Naive thymus-derived CD4-positive, alpha-beta T cell (primary cell): ENCODE measurements at places on chromosomes 7 and 10.

DNA sequence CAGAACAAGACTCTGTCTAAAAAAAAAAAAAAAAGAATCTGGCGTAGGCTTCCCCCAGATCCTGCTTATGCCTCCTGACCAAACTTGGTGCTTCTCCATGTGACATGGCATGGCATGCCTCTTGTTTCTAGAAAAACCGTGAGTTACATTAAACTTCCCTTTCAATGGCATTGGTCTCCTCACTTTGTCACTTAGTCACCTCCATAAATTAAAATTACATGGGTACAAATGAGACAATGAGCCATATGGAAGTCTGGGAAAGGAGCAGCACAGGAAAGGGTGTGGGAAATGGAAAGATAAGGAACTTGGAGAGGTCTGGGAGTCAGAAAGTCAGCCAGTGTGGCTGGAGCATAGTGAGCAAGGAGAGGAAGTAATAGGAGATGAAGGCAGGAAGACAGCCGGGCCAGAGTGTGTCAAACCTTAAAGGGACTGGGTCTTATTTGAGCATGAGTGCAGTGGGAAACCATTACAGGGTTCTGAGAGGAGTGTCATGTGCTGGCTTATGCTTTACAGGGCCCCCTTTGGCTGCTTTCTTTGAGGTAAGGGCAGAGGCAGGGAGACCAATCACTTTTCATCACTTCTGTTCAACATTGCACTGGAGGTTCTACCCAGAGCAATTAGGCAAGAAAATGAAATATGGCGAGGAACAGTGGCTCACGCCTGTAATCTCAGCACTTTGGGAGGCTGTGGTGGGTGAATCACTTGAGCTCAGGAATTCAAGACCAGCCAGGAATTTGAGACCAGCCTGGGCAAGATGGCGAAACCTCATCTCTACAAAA is 21.3 kb upstream of the ZMIZ2 start:
- DNase-seq, result no peak

- DNase-seq, result no peak
Measured at GRCh38 chr10:86698207-86698940, 30.1 kb downstream of the LDB3 start.

- no peak for DNase-seq
Measured at GRCh38 chr7:20241194-20241910, 24.2 kb upstream of the MACC1 start.

DNA sequence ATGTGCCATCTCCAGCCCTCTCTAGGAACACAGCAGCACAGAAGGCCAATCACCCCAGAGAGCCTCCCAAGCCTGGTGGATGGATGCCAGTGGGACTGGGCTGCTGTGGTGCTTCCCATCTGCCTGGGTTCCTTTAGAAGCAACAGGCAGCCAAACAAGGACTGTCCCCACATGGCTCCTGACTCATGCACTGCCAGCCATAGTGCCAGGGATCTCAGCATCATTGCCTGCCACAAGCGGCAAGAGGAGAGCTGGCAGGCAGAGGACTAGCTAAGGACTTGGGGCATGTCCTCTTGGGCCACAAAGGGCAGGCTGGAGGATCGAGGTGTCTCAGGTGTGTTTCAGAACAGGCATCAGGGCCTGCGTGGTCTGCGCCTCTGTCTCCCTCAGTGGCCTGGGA is 23.4 kb upstream of the FIGNL1 start:
- DNase-seq, result no peak

- no peak for DNase-seq
Measured at GRCh38 chr10:78277314-78278057, 243.8 kb downstream of the RPS24 start.

- no peak for DNase-seq
Measured at GRCh38 chr7:157545681-157546060, 208.9 kb downstream of the DNAJB6 start.

GRCh38 chr7:32020551-32021159 is 49.6 kb downstream of the PDE1C start:
- no peak for DNase-seq

DNA sequence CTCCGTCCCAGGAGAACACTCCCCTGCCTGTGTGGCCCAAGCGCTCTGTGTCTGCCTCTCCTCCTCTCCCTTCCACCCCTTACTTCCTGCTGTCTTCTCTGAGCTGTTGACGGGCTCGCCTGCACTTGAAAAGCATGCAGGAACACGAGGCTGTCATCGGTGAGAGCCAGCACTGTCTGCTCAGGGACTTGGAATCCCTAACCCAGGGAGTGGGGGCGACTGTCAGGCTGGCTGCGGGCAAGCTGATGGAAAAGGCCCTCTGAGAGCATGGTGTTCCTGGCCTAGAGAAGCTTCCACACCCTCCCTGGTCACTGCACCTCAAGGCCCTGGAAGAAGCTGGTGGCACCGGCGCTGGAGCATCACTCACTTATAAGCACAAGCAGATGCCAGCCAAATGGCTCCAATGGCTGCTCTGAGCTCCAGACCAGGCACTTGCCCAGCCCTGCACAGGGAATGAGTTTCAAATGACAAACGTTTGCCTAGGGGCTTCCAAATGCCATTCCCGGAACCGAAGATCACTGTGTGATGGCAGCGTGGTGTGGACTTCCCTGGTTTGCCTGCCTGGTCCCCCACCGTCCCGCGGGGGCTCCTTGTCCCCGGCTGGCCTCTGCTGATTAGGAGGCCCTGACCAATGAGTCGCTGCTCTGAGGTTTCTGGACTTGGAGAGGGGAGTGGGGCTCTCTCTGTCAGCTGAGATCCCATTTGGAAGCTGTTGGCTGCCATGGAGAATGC is 56.7 kb upstream of the EBF3 start:
- no peak for DNase-seq

DNA sequence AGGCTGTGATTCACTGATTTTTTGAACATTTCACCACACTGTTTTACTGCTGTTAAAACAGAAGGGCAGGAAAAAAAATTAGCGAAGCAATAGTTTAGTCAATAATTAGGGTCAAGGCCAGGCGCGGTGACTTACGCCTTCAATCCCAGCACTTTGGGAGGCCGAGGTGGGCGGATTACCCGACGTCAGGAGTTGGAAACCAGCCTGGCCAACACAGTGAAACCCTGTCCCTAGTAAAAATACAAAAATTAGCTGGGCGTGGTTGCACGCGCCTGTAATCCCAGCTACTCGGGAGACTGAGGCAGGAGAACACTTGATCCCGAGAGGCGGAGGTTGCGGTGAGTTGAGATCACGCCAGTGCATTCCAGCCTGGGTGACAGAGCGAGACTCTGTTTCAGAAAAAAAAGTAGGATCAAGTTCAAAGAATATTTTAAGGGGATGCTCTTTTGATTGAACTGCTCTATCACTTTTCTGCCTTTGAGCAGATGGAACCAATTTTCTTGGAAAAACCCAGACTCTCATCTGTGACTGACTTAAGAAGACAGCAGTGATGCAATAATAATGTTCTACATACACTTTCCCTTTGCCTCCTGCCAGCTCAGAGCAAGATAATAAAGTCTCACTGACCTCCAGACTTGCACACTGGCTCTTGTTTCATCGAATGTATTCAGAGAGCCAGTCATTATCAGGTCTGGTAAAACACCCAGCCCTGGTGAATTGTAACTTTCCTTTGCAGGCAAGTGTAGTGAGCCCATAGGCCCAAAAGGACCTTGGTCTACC is 1.6 kb upstream of the PPA1 start:
- no peak for DNase-seq

DNA sequence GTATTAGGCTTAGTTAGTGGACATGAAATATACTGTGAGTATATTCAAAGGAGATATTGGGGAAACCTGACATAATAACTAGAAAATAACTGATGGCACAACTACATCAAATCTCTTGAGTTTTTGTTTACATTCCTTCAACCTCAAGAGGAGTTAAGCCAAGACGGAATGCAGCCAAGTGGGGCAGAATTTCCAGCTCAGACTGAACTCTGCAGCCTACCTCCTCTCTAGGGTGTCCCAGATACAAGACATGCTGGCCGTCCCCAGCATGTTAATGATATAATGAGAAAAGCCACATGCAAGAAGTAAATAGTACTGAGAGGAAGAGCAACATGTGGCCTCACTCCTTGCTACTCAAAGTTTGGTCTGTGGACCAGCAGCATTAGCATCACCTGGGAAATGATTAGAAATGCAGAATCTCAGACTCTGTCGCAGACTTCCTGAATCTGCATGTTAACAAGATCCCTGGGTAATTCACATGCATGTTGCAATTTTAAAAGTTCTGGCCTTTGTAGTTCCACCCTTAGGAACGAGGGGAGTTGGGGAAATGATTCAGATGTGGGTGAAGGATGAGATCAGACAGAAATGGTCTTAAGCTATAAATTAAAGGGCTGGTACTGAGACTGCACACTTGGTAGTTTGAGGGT is 118.4 kb upstream of the CACUL1 start:
- DNase-seq, result no peak

DNA sequence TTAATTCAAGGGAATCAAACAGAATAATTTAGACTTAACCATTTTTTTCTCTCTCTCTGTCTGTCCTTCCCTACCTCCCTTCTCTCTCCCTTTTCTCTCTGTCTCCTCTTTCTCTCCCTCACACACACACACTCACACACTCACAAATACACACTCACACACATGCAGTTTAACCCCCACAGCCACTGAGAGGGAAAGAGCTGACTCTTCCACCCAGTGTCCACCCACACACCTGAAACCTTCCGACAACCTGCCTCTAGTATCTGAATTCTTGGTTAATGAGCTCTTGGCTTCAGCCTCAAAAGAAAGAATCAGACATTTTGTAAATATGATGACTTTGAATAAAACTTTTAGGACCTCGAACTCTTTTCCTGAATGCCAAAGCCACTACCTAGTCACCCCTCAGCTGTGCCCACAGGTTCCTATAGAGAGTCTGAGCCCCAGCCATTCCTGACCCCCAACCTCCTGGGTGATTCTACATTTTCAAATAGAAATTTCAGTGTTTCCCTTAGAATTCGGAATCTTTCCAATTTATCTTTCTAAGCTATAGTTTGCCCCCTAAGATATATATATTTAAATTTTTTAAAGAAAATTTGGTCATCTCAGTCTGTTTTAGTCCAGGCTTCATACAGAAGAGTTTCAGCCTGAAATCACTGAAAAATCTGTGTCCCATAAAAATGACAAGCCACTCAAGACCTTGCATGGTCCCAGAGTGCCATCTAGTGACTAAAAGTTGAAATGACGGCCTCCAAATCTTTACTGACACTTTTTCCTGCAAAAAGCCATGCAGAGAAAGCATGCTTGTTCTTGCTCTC is 202.8 kb downstream of the IPMK start:
- DNase-seq, result peak; percentile 13

GRCh38 chr7:134997214-134997885 is 11.0 kb downstream of the AGBL3 start:
- DNase-seq, result no peak

DNA sequence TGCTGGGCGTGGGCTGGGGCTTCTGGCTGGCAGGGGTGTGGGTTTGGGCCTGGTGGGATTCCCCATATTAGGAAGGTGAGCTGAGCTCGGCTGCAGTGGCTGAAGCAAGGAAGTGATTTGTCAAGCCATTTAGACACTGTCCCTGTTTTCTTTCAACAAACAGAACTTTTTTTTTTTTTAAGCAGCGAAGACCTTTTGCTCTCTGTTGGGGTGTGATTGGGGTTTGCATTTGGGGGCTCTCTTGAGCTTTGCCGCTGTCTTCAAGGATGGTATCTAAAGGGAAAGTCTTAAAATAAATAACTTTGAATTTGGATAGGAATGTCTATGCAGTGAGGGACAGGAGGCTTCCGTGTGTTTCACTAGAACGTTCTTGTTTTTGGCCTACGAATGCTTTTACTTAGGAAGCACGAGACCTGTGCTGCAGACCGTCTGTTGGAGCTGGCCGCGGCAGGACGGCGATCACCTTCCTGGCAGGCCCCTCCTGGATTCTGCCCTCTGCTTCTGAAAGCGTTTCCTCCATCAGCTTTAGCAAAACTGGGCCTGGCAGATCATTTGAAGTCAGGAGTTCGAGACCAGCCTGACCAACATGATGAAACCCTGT is 43.9 kb downstream of the FOXK1 start:
- DNase-seq, result no peak

DNA sequence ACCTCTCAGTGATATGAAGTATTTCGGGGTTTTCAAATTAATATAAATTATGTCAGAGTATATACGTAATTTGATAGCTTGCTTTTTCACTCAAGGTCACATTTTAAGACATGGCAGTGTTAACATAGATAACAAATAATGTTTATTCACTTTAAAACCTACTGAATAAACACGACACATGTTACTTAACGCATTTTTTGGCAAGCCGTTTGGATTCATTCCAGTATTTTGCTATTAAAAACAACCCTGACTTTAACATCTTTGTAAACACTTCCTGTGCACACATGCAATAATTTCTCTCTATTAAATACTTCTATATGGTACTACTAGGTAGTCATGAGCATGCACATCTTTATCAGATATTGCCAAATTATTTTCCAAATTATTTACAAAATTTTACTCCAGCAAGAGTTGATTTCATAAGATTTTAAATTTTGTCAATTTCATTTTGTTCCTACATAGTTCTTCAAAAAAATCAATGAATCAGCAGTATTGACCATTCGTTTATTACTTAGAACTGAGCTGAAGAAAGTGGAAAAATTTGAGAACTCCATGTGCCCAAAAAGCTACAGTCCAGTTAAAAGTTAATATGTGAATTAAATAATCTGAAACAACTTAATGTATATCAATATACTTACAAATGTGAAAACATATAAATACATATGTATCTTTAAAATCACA is 26.8 kb upstream of the THSD7A start:
- no peak for DNase-seq

DNA sequence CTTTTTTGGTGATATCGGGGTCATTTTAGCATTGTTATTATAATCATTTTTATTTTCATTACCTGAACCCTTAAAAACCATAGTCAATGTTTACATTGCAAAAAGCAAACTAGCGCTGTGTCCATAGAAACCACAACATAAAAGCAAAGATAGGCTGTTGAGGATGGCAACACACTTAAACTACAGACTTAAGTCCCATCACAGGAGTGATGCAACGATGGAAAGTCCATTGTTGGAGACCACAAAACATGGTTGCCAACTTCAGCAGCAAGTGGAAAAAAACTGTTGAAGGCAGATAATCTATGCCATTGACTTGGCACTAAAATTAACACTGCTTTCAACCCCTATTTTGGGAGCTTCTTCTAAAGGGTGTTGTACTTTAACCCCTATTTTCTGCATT is 398.8 kb upstream of the IGFBP3 start:
- DNase-seq, result no peak

DNA sequence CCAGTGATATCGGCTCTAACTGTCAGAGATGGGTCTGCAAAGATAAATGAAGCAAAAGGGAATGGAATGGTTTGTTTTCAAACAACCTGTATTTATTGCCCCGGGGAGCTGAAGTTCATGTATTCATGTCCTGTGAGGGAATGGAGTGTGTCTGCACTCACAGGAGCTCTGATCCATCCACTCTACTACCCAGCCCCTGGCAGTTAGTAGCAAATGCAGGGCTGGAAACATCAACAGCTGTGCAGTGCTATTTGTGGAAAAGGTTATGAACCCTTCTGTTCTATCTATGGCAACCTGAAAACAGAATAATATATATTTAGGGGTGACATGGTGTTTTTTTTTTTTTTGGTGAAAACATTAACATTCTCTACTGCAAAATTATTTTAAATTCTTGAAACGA is 9.8 kb downstream of the AGR2 start:
- no peak for DNase-seq

GRCh38 chr7:107180378-107180777 is 11.6 kb downstream of the HBP1 start:
- no peak for DNase-seq

GRCh38 chr7:34341326-34341725 is 316.7 kb upstream of the NPSR1 start:
- no peak for DNase-seq

GRCh38 chr10:95728526-95728925 is 27.4 kb upstream of the ENTPD1 start:
- DNase-seq, result no peak

- no peak for DNase-seq
Measured at GRCh38 chr10:91380873-91381256, 29.3 kb upstream of the HECTD2 start.
